ENCODE measurements at places on chromosomes 3 and 15.

- DNase-seq = no peak
Measured at GRCh38 chr3:30186741-30187219, 419.6 kb upstream of the TGFBR2 start.

DNA sequence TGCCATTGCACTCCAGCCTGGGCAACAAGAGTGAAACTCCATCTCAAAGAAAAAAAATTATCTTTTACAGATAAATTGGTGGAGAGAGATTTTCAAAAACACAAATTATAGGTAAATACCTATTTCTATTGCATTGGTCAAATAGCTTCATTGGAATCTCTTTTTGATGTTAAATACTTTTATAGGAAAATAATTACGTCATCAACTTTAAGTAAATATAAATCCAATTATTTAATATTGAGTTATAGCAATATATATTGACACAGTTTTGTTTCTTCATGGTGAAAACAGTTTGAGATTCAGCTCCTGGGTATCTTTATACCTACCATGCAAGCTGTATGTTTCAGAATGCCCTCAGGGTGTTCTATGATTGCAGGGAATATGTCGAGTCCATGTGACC, 172.1 kb downstream of the TP63 start:
- DNase-seq = no peak

- DNase-seq = no peak
Measured at GRCh38 chr3:95508124-95508523, 1306.3 kb upstream of the EPHA6 start.

GRCh38 chr3:113271189-113271588, 59.8 kb downstream of the BOC start:
- no peak for DNase-seq

GRCh38 chr3:21830541-21830940, 79.5 kb upstream of the ZNF385D start:
- DNase-seq = no peak

DNA sequence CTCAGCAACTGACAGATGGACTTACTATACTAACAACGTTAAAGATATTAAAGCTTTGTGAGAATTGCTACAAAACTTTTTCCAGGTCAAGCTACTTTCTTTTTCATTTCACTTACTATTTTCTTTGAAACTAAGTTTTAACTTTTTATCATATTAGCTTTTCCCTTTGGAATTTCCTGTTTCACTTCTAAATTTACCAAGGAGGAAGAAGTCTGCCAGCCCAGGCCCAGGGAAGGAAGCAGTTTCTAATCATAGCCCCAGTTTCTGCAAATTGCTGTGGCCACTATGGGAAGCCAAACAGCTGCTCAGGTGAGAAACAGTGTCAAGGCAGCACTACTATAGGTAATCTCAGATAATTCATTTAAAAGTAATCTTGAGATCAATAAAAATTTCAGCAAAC, 18.4 kb downstream of the CYFIP1 start:
- no peak for DNase-seq

DNA sequence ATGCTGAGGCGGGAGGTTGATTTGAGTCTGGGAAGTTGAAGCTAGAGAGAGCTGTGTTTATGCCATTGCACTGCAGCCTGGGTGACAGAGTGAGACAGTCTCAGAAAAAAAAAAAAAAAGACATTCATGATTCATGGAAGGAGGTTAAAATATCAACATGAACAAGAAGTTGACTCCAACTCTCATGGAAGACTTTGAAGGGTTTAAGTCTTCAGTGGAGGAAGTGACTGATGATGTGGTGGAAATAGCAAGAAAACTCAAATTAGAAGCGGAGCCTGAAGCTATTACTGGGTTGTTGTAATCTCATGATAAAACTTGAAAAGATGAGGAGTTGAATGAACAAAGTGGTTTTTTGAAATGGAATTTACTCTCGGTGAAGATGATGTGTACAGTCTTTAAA, 491.8 kb downstream of the SQOR start:
- DNase-seq = no peak

DNA sequence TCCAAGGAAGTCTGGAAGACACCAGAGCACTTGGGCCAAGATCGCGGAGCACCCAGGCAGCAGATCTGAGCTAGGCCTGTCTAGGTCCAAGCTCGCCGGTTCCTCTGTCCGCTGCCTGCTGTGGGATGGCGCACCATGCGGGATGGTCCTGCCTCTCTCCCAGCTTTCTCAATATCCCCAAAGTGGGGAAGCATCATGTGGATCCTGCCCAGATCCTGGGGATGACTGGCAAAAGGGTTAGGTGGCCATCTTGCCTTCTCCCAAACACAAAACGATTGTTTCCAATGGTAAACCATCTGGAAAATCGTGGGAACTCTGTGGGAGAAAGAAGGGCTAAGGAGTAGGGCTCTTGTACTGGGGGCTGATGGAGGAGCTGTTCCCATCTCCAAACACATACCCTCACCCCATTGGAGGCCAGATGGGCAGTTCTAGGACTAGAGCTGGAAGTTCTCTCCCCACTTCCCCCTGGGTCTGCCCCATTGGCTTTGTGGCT, 8.9 kb downstream of the PRKCD start:
- no peak for DNase-seq

- no peak for DNase-seq
Measured at GRCh38 chr15:92228830-92229229, 164.9 kb upstream of the ST8SIA2 start.

DNA sequence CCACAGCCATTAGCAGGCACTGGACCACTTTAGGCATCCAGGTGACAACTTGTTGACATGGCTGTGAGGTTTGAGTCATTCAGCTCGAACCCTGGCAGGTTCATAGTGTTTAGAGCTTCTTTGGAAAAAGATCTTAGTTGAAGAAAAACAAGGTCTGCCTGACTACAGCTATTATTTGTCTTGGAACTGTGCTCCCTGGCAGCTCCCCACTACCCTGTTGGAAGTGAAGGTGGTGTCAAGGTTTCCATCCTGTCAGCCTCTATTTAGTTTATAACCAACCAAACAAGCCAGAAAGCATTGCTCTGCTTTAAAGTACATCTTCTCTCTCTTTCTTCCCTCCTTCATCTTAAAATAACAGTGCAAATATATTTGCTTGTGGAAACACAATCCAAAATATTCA, 56.8 kb downstream of the KAT2B start:
- no peak for DNase-seq

GRCh38 chr3:131636266-131636775, 133.6 kb upstream of the MRPL3 start:
- DNase-seq = no peak

DNA sequence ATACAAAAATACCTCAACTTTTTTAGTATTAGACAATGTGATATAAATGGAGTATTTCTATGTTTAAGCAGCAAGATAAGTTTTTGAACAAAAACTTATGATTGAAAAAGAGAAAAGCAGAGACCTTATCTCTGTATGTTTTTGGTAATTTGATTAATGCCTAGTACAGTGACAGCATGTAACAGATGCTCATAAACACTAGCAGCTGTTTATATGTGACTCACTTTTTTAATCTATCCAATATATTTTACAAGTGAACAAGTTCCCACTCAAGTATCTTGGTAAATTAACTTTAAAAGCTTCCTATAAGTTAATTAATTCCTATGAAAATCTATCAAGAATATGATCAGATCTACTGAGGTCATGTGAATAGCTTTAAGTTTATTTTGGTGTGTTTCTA, 55.1 kb downstream of the NGLY1 start:
- no peak for DNase-seq

DNA sequence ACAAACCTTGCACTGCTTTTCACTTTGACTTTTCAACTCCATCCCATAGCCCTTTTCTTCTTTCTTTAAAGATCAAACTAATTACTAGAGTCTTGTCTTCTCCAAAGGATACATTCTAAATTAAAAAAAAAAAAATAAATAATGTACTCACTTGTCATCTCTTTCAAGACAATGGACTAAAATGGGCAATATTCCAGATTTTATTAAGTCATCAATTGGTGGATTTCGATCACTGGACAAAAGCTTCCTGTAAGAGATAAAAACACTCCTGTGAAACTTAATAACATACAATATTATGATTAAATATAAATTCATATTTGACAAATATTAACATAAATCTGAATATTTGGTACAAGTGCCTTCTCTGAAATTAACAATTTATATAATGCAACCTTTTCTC, 34.1 kb downstream of the KPNA4 start:
- no peak for DNase-seq

DNA sequence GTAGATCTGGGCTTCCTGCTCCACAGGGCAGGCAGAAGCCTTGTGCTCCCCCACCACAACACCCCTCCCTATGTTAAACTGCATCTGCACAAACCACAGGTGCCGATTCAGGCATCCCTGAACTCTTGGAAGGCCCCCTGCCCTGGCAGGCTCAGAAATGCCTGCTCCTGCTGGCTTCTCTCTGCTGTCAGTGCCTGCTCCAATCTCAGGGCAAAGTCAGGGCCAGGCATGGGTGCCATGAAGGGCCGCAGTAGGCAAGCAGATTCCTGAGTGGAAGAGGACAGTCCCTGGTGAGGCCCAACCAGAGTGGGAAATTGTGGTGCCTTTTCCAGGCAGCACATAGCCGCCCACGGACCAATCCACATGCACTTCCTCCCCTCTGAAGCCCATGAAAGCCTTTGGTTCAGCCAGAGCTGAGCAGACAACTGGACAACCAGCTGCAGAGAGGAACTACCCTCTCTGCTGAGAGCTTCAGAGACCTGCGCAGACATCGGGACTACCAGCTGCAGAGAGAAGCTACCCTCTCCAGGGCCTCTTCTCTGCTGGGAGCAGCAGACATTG, 13.6 kb downstream of the PRR20G start:
- no peak for DNase-seq
